ENCODE measurements at places on chromosomes 16 and 17.

GRCh38 chr16:86142801-86143236 lies 243.9 kb downstream of the IRF8 start:
- no peak for DNase-seq

DNA sequence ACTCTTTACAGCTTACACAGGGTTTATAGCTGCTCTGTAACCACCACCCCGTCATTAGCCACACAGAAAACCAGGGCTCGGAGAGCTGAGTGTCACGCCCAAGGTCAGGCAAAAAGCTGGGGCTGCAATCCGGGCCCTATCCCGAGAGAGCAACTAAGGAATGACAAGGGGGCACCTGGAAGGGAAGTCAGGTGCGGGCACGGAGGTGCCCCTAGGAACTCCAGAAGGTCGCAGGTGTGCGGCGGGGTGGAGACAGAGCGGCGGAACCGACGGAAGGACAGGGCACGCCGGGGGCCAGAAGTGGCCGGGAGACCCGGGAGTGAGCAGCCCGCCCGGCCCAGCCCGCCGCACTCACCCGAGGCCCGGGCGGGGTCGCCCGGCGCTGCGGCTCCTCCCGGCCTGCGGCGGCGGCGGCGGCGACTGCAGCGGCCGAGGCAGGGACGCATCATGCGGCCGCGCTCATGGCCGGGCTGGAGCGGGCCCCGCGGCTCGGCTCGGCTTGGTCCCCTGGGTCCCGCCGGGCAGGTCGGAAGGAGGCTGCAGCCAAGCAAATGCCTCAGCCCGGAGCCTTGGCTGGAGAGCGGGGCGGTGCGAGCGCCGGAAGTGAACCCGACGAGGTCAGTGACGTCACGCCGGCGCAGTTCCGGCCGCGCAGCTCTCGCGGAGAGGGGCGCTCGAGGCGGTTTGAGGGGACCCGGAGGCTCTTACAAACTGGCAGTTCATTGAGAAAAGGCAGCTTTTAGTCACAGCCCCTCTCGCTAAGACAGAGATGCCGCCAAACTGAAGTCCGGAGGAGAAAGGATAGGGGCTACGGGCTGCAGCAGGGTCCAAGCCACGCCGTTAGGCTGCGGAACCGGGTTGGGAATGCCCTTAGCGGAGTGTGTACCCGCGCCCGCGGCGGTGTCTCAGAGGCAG lies at the start of gene ZDHHC7:
Gene ZDHHC7, minus strand, starts transcription at position 605 of the 915 bp plus-strand sequence. CDS start 20,917 bp downstream, outside the sequence.
- DNase-seq = peak; percentile 83

- DNase-seq = no peak
Observed at GRCh38 chr17:50518384-50519023, 10.3 kb downstream of the MYCBPAP start.

DNA sequence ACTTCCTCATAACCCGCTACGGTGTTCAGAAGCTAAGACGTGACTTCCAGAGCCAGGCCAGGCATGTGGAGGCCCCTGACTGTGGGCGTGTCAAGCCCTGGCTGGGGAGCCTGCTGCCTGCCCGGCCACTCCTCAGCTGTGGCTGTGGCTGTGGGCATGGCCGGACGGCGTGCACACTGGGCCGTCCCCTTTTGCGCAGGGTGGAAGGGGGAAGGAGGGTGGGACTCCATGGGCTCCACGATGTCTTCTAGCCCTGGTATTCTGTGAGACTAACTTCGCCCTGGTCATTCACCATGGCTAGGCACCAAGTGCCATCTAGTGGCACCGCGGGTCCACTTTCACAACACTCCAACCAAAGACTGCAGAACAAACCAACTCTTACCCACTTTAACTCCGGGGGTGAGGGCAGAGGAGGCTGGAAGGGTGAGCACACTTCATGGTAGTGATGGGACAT lies 67.9 kb downstream of the N4BP1 start:
- no peak for DNase-seq

- DNase-seq = no peak
Observed at GRCh38 chr16:1082266-1082951, 9.9 kb downstream of the SSTR5 start.

All from CD8-positive, alpha-beta memory T cell (primary cell).